Colonic mucosa (tissue), 4 donors: ENCODE measurements at places on chromosomes 4 and X. TPM values are rescaled to one million over a fixed set of nuclear protein-coding genes. Genes with fewer than 3 reads are reported as not detected.

- H3K36me3 ChIP-seq: no peaks in the 10 kb centered on the region
- no peak for DNase-seq
- H3K27ac ChIP-seq: no peak overlapping the region
- no peaks in the 10 kb centered on the region for H3K4me1 ChIP-seq
- no peak overlapping the region for H3K4me3 ChIP-seq
- H3K27me3 ChIP-seq: no peaks in the 10 kb centered on the region
These were observed 712.4 kb upstream of the LCORL start for GRCh38 chr4:18733961-18734360.

- no peaks in the 10 kb centered on the region for H3K27me3 ChIP-seq
- H3K27ac ChIP-seq: no peak overlapping the region
- no peak for DNase-seq
- H3K4me1 ChIP-seq: no peaks in the 10 kb centered on the region
- no peaks in the 10 kb centered on the region for H3K36me3 ChIP-seq
These were observed 300.2 kb downstream of the GPM6A start for GRCh38 chr4:175511861-175512260.

DNA sequence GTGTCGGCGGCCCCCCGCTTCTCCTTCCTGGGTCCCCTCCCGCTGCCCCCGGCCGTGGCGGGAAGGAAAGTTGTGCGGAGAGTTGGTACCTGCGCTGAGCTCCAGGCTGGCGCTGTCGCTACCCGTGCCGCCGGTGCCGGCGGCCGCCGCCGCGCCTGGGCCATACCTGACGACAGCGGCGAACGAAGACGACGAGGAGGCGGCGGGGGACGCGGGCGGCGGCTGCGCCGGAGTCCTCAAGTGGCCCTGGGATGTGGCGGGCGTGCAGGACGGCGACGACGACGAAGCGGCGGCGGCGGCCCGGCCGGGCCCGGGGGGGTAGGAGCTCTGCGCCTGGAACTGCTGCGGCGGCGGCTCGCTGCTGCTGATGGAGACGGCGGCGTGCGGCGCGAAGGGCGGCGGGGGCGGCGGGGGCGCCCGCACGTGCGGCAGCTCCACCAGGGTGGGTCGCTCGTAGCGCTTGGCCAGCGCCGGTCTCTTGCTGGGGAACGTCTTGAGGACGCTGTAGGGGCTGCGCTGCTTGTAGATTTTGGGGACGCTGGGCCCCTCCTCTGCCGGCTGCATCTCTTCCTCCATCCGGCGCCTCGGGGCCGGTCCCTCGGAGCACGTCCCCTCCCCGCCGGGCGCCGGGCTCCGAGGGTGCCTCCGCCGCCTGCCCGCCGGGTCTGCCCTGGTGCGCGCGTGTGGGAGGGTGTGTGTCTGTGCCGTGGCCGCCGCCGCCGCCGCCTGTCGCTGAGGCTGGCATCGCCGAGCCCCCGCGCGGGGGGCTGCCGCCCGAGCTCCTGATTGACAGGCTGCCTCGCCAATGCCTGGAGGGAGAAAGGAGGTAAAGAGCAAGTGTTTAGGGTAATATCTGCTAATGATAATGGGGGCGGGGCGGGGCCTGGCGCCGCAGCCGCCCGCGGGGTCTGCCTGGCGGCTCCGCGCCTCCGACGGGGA lies 618 bp downstream of the BEND4 start:
- H3K4me1 ChIP-seq: no peaks in the 10 kb centered on the region
- no peak overlapping the region for H3K27ac ChIP-seq
- H3K36me3 ChIP-seq: no peaks in the 10 kb centered on the region
- peak; percentile 26 for DNase-seq
- H3K27me3 ChIP-seq: peaks cover 33% of the 10 kb centered on the region

DNA sequence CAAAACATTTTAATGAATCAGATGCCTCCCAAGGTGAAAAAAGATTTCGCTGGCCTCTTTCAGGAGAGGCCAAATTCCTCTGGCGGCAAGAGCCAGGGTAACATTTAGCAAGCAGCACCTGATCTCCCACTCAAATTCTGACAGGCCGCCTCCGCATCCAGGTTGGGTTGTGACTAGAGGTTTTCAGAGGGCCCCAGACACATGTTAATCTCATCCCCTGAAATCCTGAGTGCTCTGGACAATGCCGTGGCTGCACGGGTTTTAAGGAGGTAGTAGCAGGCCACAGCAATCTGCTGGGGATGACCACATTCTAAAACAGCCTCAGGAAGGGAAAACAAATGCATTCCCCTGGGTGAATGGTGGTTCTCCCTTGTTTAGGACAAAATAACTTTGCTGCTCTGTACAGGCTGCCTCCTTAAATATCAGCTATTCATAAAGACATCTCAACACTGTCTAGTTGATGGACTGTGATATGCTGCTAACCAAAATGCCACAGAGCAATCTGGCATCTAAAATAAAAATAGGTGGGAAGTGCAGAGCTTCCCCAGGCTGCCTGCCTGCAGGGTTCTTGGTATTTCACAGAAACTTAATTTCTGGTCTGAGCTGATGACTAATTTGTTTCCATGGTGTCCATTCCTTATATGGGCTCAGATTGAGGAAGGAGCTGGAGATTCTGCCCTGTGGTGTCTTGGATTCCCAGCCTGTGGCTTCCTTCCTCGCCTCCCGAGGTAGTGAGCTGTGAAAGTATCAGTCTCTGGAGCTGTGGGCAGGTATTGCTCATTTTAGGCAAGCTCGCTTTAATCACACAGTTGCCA lies 202.0 kb downstream of the DCLK2 start:
- no peak for DNase-seq
- no peak overlapping the region for H3K4me3 ChIP-seq
- no peaks in the 10 kb centered on the region for H3K36me3 ChIP-seq
- H3K27ac ChIP-seq: no peak overlapping the region
- H3K4me1 ChIP-seq: no peaks in the 10 kb centered on the region
- no peaks in the 10 kb centered on the region for H3K27me3 ChIP-seq

The CSAG1 gene
- total RNA-seq: not detected

The CLDN22 gene
- not detected for total RNA-seq

The PRRG3 gene
- total RNA-seq: 0.05 TPM

GRCh38 chr4:74486905-74487304 lies 42.0 kb downstream of the AREG start:
- no peak for DNase-seq
- no peaks in the 10 kb centered on the region for H3K27me3 ChIP-seq
- H3K4me1 ChIP-seq: no peaks in the 10 kb centered on the region
- H3K27ac ChIP-seq: no peak overlapping the region
- no peaks in the 10 kb centered on the region for H3K36me3 ChIP-seq
- no peak overlapping the region for H3K4me3 ChIP-seq

DNA sequence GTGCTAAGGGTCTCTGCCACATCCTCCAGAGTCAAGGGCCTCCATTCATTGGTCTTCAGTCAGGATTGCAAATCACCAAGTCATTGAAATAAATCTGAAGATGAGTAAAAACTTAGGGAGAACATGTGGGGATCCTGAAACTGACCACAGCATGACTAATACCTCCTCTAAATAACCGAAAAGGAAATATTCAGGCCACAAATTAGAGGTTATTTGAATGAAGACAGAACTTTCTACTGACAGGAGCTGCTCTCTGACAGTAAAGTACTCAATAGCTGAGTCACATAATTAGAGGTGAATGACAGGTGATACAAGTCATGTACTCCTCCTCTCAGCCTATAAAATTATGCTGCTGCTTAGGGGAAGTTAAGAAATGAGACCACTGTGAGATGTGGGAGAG lies 240.2 kb upstream of the F9 start:
- H3K36me3 ChIP-seq: no peaks in the 10 kb centered on the region
- H3K4me1 ChIP-seq: no peaks in the 10 kb centered on the region
- no peaks in the 10 kb centered on the region for H3K27me3 ChIP-seq
